ENCODE measurements at places on chromosomes 6 and 20.
A peak's percentile ranks its signal among the peaks of the same experiment; 100 is the strongest.

DNA sequence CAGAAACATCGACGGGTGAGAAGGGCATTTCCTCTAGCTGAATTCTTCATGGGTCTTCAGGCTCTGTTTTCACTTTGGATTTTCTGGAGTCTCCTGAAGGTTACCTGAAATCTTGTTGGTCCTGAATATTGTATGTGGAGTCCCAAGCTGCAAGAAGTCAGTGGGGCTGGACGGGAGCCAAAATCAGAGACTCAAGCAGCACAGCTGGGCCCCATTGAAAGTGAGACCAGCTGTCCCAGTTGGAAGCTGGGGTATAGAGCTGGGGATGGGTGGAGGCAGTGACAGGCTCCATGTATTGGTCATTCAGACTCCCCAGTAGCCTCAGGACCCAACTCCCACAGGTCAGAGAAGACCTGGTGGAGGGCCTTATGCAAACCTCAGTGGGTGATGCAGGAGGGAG is 111.3 kb upstream of the MLN start:
- no peak for DNase-seq

DNA sequence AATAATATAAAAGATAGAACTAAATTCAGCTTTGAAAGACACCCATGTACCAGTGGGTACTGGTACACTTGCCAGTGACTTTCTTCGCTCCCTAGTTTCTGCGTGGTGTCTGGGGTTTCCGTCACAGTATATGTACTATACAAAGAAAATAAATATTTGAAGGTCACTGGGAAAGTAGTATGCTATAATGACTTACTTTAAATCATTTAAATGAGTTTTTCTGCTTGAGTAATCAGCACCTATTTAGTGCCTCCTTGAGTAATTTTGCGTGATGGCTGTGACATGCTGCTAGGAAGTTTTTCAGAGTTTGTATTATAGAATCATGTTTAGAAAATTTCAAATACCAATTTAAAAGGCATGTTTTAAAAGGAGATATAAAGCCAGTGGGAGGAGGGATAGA is 3.2 kb upstream of the CTCFL start:
- DNase-seq: no peak

- DNase-seq: no peak
Observed at GRCh38 chr20:19210391-19211155, 1.9 kb upstream of the SLC24A3 start.

DNA sequence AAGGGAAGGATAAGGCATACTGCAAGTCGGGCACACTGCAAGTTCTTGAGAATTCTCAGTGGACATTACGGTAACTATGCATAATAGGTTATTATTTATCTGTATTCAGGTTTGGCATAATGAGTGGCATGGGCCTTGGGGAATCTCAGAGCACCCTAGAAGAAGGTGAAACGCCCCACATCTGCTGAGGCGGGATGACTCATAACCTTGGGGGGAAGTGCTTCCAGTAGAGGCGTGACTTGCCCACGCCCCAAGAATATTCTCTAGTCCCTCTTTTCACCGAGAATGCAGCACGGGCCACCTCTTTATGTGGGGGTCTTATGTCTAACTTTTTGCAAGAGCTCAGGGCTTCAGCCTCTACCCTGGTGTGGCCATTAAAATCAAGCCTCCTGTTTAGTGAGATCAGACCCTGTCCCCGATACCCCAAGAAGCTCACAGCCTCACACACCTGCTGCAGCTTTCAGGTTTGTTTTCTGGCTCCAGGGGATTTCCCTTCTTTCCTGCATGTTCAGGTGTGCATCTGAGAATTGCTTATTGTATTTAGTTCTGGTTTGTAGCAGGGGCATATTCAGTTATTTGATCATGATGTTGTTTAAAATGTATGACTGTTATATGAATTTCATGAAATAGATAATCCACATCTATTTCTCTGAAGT is 19.1 kb downstream of the ZFP64 start:
- DNase-seq: no peak

DNA sequence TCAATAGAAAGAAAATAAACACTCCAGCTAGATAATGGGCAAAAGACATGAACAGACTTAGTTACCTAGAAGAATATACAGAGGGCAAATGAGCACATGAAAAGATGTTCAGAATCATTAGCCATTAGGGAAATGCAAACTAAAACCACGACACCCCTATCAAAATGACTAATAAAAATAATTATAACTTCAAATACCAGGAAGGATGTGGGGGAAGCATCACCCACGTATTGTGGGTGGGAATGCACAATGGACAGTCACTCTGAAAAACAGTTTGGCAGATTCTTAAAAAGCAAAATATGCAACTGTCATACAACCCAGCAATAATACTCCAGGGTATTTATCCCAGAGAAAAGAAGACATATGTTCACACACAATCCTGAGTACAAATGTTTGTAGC is 92.6 kb downstream of the DLL1 start:
- DNase-seq: no peak

DNA sequence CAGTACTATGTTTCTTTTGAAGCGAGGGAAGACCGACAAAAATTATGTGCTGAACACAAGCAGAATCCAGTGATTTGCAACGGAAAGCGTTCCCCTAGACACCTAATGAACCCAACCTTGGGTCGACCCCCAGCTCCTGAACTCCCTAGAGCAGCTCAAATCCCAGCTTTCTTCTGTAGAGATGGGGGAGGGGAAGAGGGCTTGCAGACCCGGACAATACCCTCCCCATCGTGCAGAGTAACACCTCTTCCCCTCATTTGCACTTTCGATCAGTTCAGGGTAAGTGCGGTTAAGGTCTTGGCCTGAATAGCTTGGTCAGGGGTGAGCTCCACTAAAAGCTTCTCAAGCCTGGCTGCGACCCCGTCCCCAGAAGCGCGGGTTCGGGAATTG is 404 bp downstream of the CEP162 start:
- no peak for DNase-seq

DNA sequence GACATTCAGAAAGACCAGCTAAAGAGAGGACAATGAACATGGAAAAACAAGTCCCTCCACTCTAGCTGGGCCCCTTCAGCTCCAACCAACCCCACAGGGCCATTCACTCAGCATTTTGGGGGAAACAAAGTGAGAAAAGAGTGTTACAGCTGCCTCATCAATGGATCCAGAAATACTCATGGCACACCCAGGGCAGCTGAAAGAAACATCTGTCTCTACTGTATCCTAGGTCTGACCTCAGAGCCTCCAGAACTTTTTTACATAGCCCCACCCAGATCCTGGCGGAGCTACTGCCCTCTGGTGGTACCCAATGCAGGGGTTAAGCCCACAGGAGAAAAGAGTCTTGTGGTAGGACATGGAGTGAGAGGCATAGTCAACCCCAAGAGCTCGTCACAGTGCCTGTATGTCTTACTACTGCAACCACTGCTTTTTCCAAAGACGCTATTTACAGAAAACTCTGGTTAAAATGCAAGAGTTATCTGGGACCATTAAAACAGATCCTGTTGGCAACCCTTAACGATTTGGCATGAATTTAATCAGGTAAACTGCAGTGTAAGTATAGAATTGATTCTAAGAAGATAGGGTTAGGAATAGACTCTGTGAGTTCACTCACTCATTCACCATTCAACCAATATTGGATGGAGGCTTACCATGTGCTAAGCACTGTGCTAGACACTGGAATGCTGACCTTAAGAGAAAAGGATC is 37.4 kb upstream of the FAM83C start:
- peak; percentile 68 for DNase-seq

GRCh38 chr20:41854765-41855164 is 236.6 kb upstream of the CHD6 start:
- DNase-seq: no peak

DNA sequence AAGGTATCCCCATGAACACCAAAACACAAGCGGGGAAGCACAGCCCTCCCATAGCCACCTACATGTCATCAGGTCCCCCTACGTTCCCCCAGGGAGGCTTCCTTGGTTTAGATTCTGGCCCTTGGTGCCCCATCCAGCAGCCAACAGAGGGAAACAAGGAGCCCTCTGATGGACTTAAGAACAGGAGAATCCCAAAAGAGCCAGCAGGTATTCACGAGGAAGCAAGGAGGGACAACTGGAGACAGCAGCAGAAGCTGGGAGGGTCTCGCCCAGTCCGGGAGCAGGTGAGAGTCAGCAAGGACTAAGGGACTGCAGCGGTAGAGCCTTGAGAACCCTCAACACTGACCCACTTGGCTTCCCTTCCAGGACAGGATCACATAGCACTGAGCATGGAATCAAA is 58.4 kb upstream of the TOP1 start:
- no peak for DNase-seq

DNA sequence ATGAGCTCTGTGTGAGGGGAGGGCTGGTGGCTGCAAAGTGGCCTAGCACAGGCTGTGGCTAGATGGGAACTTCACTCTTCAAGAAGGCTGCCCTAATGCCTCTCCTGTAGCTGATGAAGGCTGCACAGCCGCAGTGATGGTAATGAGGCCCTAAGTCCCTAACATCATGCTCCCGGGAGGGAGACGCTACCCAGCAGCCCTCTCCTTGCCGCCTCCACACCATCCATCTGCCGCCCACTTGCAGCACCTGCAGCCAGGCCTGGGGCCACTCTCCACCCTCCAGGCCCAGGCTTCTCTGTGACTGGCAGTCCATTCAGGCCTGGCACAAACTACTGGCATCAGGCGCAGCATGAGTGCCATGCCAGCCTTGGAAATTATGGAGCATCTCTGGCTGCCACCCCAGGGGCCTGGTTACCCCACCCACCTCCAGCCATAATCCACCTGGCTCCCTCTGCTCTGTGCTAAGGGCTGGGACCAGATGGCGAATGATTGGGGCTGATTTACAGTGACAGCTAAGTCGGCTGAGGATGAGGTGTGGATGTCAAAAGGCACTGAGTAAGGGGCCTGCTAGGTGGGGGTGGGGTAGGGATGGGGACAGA is 284.2 kb downstream of the LRFN2 start:
- no peak for DNase-seq

DNA sequence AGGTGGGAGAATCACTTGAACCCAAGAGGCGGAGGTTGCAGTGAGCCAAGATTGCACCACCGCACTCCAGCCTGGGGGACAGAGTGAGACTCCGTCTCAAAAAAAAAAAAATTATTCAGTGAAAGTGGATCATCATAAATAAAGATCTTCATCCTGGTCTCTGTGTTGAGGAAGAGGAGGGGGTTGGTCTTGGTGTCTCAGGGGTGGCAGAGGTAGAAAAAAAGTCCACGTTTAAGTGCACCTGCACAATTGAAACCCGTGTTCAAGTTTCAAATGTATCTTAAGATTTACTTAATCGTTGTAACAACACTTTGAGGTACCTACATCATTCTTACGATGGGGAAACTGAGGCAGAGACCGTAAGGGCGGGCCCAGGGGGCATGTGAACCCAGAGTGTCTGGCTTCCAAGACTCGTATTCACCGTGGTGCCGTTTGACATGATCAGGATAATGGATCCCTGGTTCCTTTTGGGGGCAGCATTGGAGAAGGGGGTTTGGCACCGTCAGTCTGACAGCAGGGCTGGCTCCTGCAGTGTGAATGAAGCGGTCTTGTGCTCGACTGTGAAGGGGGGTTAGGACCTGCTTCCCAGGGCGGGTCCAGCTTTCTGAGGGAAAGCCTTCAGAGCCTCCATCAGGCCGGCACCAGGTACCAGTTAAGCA is 32.9 kb upstream of the ID1 start:
- DNase-seq: no peak

GRCh38 chr20:41049451-41049850 is 20.8 kb downstream of the TOP1 start:
- DNase-seq: no peak

DNA sequence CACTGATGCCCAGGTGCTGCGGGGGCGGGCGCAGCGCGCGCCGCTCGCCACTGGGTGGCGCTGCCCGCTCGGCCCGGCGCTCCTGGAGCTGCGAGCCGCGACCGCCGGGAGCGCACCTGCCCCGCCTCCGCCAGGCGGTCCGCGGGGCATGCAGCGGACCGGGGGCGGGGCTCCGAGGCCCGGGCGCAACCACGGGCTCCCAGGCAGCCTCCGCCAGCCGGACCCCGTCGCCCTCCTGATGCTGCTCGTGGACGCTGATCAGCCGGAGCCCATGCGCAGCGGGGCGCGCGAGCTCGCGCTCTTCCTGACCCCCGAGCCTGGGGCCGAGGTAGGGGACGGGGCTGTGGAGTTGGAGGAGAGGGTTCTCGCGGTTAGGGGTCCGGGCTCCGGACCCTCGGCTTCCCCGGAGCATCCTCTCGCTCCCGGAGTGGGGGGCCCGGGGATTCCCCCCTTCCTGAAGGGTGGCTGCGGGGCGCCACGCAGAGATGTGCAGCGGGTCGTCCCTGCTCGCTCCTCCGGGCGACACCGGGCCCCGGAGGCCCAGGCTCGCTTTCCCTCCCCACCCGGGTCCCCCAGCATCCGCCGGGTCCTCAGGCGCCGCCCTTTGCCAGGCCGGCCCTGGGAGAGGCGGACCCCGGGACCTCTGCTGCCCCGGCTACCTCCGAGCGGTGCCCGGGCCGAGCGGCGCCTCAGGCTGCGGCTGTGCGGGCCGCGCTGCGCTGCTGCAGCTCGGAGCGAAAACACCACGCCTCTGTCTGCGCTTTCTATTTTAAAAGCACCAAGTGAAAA is at the start of gene BCAS4:
Gene BCAS4, plus strand, starts transcription at position 216 of the 789 bp plus-strand sequence. Its CDS starts 23 bp downstream, at position 239.
- peak; percentile 82 for DNase-seq

DNA sequence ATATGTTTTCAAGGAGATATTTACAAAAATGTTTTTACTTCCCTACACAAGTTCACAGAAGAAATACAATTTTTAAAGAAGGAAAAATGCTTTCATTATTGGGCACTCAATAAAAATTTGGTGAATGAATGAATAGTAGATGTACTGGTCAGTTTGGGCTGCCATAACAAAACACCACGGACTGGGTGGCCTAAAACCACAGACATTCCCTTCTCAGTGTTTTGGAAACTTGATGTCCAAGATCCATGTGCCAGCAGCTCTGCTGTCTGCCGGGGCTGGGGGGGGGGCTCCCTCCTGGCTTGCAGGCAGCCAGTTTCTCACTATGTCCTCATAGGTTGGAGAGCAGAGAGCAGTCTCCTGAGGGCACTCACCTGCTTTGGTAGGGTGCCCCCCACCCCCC is 62.0 kb downstream of the FAM120B start:
- no peak for DNase-seq

- DNase-seq: peak; percentile 57
Observed at GRCh38 chr20:44747166-44748004, 1.7 kb downstream of the KCNK15 start.

DNA sequence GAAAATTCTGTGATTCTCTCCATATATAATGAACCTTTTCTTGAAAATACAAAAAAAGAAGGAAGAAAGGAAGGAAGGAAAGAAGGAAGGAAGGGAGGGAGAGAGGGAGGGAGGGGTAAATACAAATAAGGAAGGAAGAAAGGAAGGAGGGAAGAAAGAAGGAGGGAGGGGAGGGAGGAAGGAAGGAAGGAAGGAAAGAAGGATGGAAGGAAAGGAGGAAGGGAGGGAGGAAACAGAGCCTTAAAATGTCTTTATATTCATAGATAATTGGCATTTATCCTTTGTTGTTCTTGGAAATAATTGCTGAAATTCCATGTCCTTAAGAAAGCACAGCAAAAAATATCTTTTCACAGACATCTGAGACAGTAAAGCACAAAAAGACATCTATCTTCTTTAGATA is 40.3 kb downstream of the SAMD3 start:
- DNase-seq: no peak
